ENCODE measurements at places on chromosomes 1 and 21.

GRCh38 chr1:218350801-218351266 lies 5.7 kb downstream of the TGFB2 start:
- DNase-seq: no peak

- DNase-seq: no peak
Measured at GRCh38 chr21:34345091-34345871, 18.5 kb upstream of the KCNE2 start.

DNA sequence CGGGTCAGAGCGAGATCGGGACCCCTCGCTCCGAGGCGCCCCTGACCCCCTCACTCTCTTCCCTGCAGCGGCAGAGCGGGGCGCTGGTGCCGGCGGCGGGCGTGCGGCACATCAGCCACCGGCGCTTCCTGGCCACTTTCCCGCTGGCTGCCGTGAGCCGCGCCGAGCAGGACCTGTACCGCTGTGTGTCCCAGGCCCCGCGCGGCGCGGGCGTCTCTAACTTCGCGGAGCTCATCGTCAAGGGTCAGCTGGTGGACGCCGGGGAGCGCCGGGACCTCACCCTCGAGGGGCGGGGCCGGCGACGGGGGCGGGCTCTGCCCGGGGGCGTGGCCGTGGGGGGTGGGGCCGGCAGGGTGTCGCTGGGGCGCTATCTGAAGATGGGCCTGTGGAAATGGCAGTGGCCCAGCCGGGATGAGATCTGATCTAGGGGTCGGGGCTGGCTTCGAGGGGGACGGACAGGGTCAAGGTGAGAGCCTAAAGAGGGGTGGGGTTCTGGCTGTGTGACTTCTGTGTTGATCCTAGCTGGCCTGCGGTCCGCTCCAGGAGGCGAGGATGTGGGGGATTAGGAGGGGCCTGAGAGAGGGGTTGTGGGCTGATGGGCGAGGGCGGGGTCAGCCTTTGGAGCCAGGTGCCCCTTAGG lies 23.6 kb downstream of the PTPRU start:
- no peak for DNase-seq

DNA sequence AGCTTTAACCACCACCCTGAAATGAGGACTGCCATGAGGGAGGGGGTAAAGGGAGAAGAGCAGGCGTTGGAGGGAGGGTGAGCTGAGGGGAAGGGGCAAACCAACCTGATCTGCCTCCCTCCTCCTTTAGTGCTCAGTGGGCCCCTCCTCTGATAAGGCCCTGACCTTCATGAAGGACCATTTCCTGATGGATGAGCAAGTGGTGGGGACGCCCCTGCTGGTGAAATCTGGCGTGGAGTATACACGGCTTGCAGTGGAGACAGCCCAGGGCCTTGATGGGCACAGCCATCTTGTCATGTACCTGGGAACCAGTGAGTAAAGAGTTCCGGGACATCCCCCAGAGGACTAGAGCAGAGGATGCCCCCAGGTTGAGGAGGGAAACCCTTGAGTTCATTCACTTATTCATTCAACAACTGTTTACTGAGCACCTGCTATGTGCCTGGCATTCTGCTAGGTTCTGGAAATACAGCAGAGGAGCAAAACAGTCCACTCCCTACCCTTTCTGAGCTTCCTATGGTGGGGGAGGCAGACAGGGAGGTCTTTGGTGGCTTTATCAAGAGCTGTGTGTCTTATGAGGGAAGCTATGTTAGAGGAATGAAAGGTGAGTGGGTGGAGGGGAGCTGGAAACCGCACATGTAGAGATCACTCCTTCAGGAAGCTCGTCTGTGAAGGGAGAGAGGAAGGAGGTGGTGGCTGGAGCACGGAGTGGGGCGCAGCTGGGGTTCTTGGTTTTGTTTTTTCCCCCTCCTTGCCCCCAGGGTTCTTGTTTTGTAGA lies 19.5 kb downstream of the SEMA4A start:
- DNase-seq: no peak

GRCh38 chr1:196960854-196961253 lies 16.5 kb upstream of the CFHR5 start:
- no peak for DNase-seq

Data from GM12864 (cell line).